ENCODE measurements at places on chromosomes 4 and X.
A peak's percentile ranks its signal among the peaks of the same experiment; 100 is the strongest.

DNA sequence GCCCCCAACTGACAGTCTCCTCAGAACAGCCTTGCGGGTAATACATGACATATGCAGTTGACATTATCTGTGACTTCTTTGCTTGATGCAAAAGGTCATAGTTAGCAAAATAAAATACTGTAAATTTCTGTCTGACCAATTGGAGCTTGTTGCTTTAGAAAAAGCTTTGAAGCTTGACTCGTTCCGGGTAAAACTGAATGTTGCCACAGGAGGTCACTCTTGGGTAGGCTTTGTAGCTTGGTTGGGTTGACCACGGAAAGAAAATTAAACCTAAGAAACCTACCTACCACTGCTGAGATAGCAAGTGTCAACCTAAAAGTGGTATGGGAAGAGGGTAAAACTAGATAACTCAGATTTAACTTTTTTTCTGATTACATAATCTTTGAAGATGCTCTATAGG, 23.2 kb downstream of the PRPS2 start:
- peak; percentile 4 for DNase-seq

- no peak for DNase-seq
Measured at GRCh38 chr4:7933651-7934510, 5.8 kb downstream of the AFAP1 start.

- no peak for DNase-seq
Measured at GRCh38 chrX:132900633-132901293, 57.7 kb downstream of the HS6ST2 start.

- DNase-seq, result no peak
Measured at GRCh38 chrX:113977887-113978286, 606.0 kb upstream of the HTR2C start.

GRCh38 chr4:1116838-1117237, 3.5 kb upstream of the RNF212 start:
- no peak for DNase-seq

- DNase-seq, result no peak
Measured at GRCh38 chr4:56910172-56910967, 2.7 kb downstream of the REST start.

DNA sequence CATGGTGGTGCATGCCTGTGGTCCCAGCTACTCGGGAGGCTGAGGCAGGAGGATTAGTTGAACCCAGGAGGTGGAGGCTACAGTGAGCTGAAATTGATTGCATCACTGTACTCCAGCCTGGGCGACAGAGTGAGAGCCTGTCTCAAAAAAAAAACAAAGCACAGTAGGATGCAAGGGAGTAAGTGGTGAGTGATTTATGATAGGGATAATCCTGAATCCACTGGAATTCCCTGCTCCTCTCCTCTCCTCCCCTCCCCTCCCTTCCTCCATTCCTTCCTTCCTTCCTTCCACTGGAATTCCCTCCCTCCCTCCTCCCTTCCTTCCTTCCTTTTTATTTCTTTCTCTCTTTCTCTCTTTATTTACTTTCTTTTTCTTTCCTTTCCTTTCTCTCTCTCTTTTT, 40.9 kb upstream of the NKRF start:
- DNase-seq, result no peak

DNA sequence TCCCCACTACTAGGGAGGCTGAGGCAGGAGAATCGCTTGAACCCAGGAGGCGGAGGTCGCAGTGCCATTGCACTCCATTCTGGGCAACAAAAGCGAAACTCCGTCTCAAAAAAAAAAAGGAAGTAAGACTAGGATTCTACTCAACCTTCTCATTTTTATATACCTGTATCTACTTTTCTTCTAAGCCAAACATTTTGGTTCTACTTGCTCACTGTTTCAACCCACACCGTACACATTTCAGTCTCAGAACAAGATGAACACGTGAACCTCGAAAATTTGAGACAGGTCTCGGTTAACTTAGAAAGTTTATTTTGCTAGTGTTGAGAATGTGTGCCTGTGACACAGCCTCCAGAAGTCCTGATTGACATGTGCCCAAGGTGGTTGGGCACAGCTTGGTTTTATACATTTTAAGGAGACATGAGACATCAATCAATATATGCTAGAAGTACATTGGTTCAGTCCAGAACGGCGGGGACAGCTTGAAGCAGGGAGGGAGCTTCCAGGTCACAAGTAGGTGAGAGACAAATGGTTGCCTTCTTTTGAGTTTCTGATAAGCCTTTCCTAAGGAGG, 3.7 kb downstream of the ADD1 start:
- no peak for DNase-seq

DNA sequence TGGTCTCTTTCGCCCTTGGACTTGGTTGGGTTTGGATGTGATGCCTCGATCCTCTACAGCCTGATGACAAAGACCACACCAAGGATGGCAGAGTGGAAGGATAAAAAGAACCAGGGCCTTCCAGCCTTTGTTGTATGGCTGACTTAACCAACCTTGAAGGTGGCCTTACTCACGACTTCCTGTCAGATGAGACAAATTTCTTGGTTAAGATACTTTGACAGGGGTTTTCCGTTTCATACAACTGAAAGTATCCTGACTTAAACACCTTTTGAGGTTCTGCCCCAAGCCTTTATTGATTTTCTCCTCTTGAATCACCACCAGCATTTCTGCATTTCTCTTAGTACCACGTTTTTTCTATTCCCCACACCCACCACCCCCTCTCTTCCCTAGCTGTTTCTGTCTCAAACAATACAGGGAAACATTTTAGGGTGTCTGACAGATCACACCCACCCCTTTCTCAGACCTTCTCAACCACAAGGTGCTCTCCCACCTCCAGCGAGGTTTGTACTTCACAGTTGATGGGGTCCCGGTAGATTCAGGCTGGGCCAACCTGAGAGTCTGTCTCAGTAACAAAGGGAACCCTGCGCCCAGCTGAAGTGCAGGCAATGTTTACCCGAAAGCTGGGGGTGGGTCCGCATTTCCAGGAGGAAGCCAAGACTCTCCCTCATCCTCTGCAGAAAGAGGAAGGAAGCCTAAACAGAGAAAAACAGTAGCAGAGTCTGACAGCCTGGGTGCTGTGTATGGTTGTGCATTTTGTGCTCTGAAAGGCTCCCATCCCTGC, 5.0 kb upstream of the TSPAN5 start:
- no peak for DNase-seq

All from COR-L47 (cell line).